CD4-positive, alpha-beta T cell treated with Interleukin-17A for 1 hour (primary cell): ENCODE measurements at places on chromosomes 1 and 21.

GRCh38 chr1:231072041-231072440 lies 32.0 kb upstream of the FAM89A start:
- DNase-seq: no peak

DNA sequence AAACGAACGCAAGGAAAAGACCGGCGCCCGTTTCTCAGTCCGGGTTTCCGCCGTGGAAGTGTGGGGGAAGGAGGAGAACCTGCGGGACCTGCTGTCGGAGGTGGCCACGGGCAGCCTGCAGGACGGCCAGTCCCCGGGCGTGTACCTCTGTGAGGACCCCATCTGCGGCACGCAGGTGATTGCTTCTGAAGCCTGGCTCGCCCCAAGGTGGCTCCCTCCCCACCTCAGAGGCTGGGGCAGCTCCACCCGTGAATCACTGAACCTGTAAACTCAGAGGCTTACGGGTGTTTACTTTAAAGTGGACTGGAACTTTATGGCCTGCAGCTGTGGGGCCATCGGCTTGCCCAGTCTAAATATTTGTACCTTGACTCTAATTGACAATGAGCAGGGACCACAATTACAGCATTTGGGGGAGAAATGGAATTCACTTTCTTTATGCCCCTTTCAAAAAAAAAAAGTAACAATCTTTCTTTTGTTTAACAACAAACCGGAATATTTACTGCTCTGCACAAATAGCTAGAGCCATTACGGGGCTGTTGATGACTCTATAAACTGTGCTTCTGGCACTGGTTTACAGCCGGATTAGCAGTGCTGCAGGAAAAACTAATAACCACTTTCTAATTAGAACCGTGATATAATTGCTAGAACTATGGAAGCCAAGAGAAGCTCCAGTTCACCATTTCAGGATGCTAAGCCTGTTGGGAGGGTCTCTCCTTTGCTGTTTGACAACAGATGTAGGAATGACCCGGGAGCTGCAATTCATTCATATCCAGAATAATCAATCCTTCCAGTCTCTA lies 454.8 kb downstream of the KIF26B start:
- DNase-seq: no peak

GRCh38 chr1:233491953-233492620 lies 121.8 kb upstream of the KCNK1 start:
- DNase-seq: no peak

- no peak for DNase-seq
Observed at GRCh38 chr1:3644273-3644672, 5.6 kb downstream of the WRAP73 start.

- DNase-seq: no peak
Observed at GRCh38 chr1:241376701-241377100, 19.7 kb upstream of the RGS7 start.

- DNase-seq: no peak
Observed at GRCh38 chr1:162882248-162882674, 21.3 kb upstream of the CCDC190 start.

- DNase-seq: no peak
Observed at GRCh38 chr21:30486180-30486579, 1.1 kb downstream of the KRTAP19-2 start.

- no peak for DNase-seq
Observed at GRCh38 chr1:192270398-192270797, 46.4 kb upstream of the RGS21 start.

- peak; percentile 83 for DNase-seq
Observed at GRCh38 chr1:26838474-26839338, 12.2 kb downstream of the ZDHHC18 start.

GRCh38 chr1:156893048-156893953 lies at the start of gene PEAR1:
PEAR1 (plus strand) TSS chr1:156893718; CDS start chr1:156903927, 10,209 bp downstream.
- no peak for DNase-seq

- DNase-seq: no peak
Observed at GRCh38 chr1:155207806-155208540, at the start of gene THBS3. THBS3 (minus strand) TSS chr1:155207897; CDS start chr1:155207876, 21 bp downstream.

DNA sequence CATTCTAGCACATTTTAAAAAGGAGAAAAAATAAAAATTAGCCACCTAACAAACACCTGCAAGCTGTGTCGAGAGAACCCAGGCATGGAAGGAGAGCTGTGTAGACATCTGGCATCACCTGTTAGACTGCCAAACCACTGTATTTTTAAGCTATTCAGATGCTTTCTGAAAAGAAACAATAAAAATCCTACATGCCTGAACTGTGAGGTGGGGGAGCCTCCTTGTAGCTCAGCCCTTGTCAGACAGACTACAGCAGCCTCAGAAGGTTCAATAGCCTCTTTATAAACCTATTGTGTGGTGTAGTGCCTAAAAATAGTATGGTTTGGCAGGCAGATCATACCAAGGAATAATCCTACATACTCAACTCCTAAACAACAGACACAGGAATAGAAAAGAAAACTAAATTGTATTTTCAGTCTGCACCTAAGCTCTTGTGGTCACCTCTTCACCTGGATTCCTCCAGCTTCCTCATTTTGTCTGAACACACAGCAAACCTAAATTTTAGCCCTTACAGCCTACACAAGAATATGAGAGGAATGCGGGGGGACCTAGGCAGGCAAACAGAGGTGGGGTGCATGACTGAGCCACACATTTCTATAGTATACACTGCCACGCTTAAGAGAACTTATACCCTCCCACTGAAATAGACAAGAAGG lies 67.0 kb downstream of the SIPA1L2 start:
- no peak for DNase-seq

- no peak for DNase-seq
Observed at GRCh38 chr1:236403905-236404696, 10.0 kb downstream of the EDARADD start.

DNA sequence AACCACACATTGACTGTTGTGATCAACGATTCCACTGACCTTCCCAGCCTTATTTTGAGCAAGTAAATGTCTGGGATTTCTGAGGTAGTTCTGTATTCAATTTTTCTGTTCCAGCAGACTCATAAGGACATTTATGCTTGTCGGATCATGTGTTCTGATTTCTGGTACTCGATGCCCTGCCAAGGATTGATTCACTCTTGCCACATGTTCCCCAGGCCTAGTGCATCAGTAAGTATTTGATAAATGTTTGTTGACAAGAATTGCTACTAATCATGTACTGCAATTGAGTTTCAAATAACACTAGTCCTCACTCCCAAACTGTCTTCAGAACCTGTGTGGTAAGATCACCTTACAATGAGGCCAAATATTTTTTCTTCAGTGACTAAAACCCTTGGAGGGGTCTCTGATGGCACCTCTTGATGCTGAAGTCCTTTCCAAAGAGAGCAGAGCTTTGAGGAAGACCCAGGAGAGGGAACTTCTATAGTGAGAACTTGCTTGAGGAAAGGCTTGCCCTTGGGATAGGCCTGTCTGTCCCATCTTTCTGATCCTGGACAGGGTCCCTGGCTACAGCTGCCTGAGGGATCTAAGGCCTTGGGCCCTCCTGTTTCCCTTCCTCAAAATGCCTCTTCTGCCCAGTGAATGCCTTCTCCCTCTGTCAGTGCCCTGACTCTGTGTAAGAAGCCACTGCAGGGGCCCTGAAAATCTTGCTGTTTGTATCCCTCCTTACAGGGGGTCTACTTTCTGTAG lies 115.8 kb upstream of the FAM78B start:
- no peak for DNase-seq

DNA sequence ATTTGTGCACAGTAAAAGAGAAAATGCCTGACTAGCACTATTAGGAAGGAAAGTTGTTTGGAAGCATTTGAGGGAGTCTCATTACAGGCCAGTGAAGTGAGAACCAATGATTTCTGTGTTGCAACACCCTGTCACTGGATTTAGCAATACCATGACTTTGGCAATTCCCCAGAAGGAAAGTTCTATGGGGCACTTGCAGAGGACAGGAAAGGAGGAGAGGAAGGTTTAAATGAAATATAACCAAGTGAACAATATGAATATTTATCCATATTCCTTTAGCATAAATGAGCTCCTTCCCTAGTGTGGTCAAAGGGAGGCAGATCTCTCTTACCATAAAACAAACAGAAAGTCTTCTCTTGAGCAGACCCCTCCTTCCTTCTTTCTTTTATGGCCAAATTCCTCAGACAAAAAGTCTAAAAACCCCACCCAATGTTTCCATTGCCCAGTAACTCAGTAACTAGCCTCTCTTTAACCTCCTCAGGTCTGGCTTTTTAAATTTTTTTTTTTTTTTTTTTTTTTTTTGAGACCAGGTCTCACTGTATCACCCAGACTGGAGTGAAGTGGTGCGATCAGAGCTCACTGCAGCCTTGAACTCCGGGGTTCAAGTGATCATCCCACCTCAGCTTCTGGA lies 5.5 kb downstream of the TLR5 start:
- no peak for DNase-seq

DNA sequence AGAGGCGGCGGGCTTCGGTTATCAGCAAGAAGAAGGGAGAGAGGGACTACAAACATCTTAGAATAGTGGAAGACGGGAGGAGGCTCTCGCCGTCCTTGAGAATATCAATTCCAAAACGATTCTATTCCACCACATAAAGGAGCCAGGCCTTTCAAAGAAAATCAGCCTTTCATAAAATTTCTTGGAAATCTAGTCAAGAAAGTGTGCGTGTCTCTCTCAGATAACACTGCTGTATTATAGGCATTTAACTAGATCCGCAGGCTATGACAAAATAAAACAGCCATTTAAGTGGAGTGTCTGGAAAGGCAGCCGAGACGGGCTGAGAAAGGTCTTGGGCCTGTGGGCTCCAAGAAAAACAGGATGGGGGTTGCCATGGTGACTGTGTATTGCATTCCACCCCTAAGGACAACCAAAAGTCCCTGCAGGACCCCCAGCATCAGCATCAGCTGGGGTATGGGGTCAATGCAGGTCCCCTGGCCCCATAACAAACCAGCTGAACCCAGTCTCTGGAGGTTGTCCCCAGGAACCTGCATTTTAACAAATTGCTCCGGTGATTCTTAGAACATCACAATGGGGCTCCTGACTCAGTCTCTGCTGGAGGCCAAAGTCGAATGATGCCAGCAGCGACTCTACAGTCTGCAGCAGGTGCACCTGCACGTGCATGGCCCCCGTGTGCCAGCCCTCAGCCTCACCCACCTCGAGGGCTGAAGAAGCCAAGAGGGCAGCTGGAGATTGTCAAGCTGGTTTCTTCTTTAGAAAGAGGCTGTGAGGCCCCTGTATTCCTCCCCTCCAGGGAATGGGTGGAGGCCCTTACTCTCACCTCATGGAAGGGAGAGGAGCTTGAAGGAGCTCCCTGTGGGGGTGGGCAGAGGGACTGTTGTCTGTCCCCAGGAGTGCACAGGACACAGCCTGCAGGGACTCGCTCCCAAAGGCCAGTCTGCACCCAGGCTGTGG lies 287.4 kb downstream of the NPHP4 start:
- no peak for DNase-seq

GRCh38 chr1:192807211-192808162 lies 1.4 kb upstream of the RGS2 start:
- DNase-seq: peak; percentile 49

DNA sequence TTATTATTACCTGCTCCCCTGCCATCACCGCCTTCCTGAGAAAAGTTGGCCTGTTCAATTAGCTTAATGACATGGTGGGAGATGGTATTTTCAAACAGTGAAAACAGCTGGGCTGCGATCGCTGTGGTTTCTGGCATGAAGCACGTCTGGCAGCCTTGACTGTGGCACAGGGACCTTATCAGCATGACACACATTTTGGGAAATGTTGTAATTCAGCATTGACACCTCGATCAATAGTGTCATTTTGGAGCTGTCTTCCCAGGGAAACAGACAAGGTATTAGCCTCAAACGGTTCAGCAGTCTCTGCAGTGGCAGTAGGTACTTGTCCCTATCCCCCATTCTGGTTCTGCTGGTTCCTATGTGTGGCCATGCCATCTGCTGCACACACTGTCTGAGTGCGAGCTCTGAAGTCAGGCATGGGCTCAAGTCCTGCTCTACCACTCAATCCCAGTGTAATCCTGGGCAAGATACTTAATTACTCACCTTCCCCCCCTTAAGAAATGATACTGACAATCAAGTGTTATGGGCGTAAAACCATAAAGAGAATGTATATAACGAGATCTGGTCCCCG lies 154.5 kb upstream of the KCND3 start:
- no peak for DNase-seq

DNA sequence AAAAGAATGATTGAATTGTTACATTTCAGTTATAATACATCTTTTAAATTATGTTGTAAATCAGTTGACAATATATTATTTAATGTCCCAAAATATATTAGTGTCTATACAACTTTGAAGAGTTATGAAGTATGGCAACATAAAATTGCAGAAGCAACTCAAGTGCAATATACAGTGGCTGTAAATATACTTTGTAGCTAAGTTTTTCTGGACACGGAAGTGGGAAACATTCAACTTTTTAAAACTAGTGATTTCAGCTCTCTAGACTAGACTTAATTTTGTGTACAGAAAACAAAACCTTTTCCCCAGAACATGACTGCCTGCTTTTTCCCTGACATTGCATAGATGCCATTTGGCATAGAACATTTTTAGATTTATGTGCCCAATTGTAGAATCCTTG lies 29.5 kb upstream of the ABCG1 start:
- no peak for DNase-seq

DNA sequence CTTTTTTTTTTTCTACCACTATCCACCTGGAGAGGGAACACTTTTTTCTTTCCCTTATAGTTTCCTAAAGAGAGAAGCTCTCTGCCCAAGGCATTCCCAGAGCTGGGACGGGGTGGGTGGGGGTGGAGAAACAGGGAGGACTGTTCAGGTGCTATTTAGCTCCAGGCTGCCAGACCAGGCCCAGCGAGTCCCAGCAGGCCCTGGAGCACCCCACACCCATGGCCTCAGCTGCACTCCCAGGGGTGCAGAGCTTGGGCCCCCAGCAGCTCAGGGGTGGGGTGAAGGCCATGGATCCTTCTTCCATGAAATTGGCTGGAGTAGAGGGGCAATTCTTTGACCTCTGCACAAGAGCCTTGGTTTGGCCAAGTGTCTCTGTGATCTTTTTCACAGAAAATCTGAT lies 4.1 kb downstream of the ETV3L start:
- DNase-seq: no peak

DNA sequence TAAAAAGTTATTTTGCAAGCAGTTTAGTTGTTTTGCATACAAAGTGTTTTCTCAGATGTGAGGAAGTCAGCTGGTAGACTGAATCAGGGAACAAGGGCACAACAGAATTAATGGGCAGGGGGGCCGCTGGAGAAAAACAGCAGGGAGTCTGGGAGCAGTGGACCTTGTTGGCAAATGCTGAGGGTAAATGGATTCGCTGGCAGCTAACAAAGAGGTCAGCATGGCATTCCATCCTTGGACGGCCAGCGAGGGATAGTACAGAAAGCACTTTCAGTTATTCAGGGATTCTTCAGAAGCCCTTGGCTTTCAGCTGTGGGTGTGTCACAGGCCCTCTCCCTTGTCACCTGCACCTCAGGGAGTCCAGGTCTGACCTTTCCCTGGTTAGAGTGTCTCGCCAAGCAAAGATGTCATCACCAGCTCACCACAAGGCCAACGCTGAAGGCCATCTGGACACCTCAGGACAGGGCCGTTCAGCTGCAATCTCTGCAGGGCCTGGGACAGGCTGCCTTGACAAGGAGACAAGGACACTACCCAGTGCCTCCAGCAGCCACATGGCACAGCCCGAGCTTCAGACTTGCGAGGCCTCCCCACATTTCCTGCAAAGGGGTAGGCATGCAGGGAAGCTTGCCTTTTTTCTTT lies 90.4 kb downstream of the KCNN3 start:
- DNase-seq: no peak
